Mammary epithelial cell (primary cell): ENCODE measurements at places on chromosomes 13 and 19. TPM values are rescaled to one million over a fixed set of nuclear protein-coding genes. Genes with fewer than 3 reads are reported as not detected.

The MED16 gene
- 36.1 and 42.3 TPM in 2 replicates for total RNA-seq

The MCEMP1 gene
- total RNA-seq: not detected

The KLF12 gene
- 10.7 TPM for total RNA-seq

The HSH2D gene
- under 0.01 TPM for total RNA-seq

The DAND5 gene
- 0.28 TPM in 1 of 2 replicates, not detected in the other for total RNA-seq

The GIPC1 gene
- total RNA-seq: 186 TPM

The ZNF585A gene
- 10.4 and 17.1 TPM in 2 replicates for total RNA-seq

The THSD8 gene
- not detected for total RNA-seq

The ZNF177 gene
- 1.0 TPM for total RNA-seq

The UNC13A gene
- not detected for total RNA-seq

The SIRT2 gene
- total RNA-seq: 43.3 and 49.0 TPM in 2 replicates

The DCT gene
- not detected in 2 replicates for total RNA-seq

The TMC4 gene
- 21.0 and 28.6 TPM in 2 replicates for total RNA-seq

The C19orf81 gene
- not detected for total RNA-seq

The CBY2 gene
- total RNA-seq: not detected in 2 replicates

The ANGPTL8 gene
- total RNA-seq: not detected in 2 replicates

The ZNF492 gene
- total RNA-seq: 0.67 TPM

The IZUMO2 gene
- total RNA-seq: not detected

The TNFSF13B gene
- total RNA-seq: 1.6 and 3.0 TPM in 2 replicates

The LGALS4 gene
- total RNA-seq: 0.47 and 0.64 TPM in 2 replicates

The FGF22 gene
- total RNA-seq: not detected in 2 replicates

The TMEM161A gene
- 21.5 TPM for total RNA-seq

The TEX101 gene
- total RNA-seq: not detected in 2 replicates

The KLK11 gene
- total RNA-seq: 1.4 and 2.5 TPM in 2 replicates
